COLO829 (cell line): ENCODE measurements at places on chromosomes 2 and 18.

- no peak for DNase-seq
Measured at GRCh38 chr2:239552213-239552926, 151.6 kb upstream of the HDAC4 start.

GRCh38 chr2:134274121-134274520 is 20.2 kb downstream of the MGAT5 start:
- no peak for DNase-seq

- DNase-seq, result no peak
Measured at GRCh38 chr2:37621199-37621598, 50.2 kb downstream of the CDC42EP3 start.

GRCh38 chr2:25257032-25257552 is 84.6 kb downstream of the DNMT3A start:
- no peak for DNase-seq

GRCh38 chr2:91442246-91442905 is 2750.9 kb downstream of the RPIA start:
- peak; percentile 4 for DNase-seq

DNA sequence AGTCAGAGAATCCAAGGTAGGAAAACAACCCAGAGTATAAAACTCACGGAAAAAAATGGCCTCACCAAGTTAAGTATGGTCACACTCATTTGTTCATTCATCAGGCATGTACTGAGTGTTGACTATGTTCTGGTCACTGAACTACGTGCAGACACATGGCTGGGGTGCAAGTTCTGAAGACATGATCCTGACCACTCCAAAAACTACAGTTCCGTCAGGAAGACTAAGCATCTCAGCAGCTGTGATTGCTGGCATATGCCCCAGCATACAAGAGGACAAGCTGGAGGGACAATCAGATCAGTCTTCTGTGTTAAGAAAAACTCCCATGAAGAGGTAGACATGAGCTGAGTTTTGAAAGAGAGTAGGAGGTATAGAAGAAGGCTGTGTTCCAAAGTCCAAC is 72.8 kb downstream of the TCF4 start:
- DNase-seq, result no peak

DNA sequence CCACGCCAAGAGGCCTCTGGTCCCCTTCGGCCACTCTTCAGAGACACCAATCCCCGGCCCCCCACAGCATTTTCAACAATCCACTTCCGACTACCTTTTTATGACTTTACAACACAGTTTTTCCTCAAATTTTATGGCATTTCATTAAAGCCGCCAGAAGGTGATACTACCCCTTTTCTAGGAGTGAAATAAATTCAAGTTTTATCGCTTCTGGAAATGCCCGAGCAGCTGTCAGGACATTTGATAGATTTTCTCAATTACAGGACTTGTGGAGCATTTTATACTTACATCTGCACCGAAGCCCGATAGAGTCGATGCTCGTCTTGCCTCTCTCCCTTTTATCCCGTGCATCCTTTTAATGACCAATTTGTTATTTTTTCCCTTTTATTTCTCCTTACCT is 108.1 kb upstream of the CREB1 start:
- DNase-seq, result no peak

DNA sequence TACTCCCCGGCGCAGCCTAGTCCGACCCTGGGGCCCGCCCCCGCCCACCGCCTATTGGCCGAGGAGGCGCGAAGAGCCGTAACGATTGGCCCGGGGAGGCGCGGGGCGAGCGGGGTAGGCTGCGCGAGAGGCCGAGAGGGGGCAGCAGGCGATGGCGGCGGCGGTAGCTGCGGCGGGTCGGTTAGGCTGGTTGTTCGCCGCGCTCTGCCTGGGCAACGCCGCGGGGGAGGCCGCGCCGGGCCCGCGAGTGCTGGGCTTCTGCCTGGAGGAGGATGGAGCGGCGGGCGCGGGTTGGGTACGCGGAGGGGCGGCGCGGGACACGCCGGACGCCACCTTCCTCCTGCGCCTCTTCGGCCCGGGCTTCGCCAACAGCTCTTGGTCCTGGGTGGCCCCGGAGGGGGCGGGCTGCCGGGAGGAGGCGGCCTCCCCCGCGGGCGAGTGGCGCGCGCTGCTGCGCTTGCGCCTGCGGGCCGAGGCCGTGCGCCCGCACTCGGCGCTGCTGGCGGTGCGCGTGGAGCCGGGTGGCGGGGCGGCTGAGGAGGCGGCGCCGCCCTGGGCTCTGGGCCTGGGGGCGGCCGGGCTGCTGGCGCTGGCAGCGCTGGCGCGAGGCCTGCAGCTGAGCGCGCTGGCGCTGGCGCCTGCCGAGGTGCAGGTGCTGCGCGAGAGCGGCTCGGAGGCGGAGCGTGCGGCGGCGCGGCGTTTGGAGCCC is at the start of gene CNNM3:
CNNM3 (plus strand) TSS at position 142 of the 709 bp plus-strand sequence; CDS start at position 152, 10 bp downstream.
- peak; percentile 93 for DNase-seq

GRCh38 chr2:233147829-233148167 is 87.7 kb downstream of the INPP5D start:
- no peak for DNase-seq

- no peak for DNase-seq
Measured at GRCh38 chr2:144484201-144484948, 35.5 kb downstream of the ZEB2 start.

GRCh38 chr18:46481048-46481846 is 175.8 kb downstream of the LOXHD1 start:
- peak; percentile 13 for DNase-seq

- no peak for DNase-seq
Measured at GRCh38 chr2:216618785-216619184, 14.4 kb upstream of the IGFBP2 start.

DNA sequence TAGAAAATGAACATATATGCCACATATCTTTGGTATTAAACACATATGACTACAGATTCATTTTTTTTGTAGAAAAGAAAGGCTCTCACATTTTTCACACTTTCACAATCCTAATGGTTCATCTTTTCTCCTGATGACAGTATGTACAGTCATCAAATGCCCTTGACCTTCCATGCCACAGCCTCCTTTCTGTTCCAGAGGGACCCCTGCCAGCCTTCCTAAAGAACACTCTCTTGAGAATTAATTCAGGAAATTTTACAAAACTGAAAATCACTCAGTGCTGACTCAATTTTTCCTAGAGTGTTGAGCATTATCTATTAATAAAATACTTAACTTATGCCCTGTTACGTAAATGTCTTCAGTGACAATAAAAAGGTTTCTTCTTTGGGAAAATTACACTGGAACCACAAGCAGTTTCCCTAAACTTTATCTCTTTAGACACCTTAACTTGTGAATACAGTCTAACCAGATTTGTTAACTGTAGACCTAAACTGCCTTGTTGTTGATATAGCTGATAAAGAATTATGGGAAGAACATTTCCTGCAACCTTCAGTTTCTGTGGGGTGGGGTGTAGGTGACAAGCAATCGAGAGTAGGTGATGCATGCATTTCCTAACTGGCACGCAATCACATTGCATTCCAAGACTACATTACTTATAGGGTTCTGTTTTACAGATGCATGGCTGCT is 15.3 kb upstream of the ACOXL start:
- no peak for DNase-seq

DNA sequence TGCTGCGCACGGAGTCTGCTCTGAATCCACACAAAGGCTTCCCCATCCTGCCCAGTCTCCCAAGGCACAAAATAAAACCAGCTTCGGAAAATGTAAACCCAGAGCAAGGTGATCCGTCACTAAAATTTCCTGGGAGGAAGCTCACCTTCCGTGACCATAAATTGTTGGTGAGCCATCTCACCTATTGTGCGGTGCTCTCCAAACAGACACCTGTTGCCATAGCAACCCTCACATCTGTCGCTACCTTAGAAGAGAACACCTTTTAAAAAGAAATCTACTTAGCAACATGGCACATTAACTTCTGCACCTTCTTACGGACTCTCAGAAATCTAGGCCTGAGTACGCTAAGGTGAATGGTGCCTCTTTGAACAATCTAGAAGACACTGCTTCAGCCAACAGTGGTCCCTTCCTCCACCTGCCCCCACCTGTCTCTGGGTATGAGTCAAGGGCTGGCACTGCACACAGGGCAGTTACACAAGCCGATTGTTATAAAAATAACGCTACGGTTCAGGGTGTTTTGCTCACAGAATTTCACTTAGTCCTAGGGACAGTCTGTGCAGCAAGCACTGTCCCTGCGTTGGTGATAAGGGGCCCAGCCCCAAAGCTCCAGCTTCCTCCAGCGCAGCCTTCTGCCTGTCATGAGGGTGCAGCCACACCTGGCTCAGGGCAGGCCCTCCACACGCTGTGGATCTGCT is 114.9 kb upstream of the ID2 start:
- DNase-seq, result no peak

DNA sequence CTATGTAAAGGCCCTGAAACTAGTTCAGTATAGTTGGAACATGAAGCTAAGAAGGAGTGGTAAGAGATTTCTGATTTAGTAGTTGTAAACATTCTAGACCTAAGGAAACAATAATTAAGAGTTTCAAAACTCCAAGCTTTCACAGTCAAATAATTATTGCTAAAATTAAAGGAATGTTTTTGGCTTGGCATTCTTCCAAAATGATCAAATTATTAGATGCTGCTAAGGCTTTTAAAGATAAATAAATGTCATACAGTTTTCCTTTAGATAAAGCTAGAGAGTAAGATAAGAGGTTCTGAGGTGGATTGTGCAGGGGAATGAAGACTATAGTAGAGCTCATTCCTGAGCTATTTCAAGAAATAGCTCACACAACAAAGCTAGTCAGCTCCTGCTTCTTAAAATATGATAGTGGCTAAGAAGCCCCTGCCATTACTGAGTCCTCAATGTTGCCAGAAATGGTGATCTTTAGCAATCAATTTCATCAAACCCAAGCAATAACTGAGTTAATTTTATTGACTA is 45.3 kb downstream of the ZC3H15 start:
- no peak for DNase-seq

GRCh38 chr2:39275016-39275415 is 31.2 kb upstream of the CDKL4 start:
- no peak for DNase-seq

DNA sequence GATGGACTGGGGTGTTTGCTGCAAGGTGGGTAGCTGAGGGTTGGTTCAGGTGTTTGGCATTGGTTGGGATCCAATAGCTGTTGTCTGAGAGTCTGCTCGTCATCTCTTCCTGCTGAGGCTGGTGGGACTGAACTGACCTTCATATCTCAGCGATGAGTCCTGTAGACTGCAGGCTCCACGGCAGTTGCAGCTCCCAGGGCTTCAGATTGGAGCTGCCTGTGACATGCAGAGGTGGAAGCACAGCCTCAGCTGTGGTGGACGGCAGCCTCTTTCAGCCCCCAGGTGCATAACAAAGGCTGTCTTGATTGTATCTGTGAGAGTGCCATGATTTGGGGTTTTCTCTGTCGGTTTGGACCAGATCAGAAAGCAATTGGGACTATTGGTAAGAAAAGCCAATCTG is 3.9 kb upstream of the IL1R2 start:
- no peak for DNase-seq

DNA sequence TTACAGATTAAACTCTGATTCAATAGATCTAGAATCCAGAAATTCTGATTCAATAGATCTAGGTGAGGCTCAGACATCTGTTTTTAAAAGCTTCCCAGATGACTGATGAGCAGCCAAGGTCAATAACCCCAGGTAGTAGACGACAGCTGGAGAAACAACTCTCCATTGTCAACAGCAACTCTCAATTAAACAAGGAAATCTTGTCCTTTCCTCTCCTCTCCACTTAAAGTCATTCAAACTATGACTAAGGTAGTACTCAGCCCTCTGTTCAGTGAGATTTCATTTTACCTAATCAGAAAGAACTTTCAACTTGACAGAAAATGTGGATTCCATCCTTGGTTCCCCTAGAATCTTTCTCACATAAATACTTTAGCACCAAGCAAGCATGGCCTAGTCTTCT is 94.6 kb upstream of the SCG2 start:
- DNase-seq, result peak; percentile 41

- DNase-seq, result no peak
Measured at GRCh38 chr2:39919511-39920306, 140.7 kb upstream of the THUMPD2 start.

DNA sequence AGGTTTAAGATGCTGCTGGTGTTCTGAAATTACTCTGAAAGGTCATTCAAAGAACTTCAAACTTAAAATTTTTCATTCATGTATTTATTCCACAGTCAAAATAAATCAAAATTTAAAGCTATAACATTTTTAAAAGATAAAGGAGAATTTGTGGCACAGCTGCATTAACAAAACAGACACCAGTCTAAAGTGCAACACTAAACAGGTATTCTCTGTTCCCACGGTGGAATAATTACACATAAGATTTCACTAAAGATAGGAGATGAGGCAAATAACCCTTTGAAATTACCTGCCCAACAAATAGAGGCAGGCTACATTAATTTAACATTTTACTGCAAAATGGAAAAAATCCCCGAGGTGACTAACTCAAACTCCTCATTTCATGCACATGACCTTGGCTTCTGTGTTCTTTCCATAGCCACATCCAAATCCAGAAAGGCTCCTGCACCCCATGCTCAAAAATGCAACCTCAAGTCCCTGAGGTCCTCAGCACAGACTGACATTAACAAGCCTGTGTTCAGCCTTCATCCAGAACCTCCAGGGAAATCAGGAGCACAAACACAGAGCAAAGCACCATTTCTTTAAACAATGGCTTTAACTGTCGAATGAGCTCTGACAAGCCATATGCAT is 10.5 kb downstream of the COX7A2L start:
- no peak for DNase-seq

GRCh38 chr2:111157071-111157661 is 36.5 kb downstream of the BCL2L11 start:
- DNase-seq, result no peak

- DNase-seq, result no peak
Measured at GRCh38 chr2:178266445-178266844, 72.1 kb downstream of the OSBPL6 start.

- DNase-seq, result no peak
Measured at GRCh38 chr2:9269295-9269694, 62.7 kb downstream of the ASAP2 start.

DNA sequence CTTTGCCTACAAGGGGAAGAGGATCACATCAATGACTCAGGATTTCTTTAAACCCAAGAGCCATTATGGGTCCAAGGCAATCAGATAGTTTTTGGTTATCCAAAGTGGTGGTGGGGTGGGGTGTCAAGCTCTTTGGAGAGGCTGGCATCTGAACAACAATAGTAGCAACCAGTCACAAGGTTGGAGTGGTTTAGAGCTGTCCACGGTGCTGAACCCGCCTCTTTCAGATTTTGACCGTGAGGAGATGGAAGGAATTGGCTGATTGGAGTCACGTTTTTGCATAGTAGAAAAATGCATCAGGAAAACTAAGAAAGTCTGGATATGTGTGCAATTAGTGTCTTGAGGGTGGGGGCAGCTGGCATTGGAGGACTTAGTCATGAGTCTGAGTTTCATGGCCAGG is 159.9 kb downstream of the LOXHD1 start:
- peak; percentile 24 for DNase-seq

DNA sequence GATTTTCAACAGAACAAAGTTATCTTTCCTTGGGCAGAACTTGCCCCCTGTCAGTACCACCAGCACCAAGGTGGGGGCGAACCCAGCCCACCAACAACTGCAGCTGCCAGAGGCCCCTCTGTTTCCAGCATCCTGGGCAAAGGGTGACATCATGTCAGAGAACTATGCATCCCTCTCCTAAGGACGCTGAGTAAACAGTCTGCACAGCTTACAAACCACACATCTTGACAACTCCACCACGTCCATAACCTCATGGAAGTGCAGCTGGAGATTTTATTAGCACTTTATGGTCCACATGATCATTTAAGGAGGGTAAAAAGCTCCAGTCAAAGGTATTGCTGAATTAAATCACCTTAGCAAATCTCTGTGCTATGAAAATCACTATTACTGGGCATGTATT is 40.4 kb downstream of the PIEZO2 start:
- DNase-seq, result no peak
